ENCODE measurements at places on chromosomes 5 and 9.

DNA sequence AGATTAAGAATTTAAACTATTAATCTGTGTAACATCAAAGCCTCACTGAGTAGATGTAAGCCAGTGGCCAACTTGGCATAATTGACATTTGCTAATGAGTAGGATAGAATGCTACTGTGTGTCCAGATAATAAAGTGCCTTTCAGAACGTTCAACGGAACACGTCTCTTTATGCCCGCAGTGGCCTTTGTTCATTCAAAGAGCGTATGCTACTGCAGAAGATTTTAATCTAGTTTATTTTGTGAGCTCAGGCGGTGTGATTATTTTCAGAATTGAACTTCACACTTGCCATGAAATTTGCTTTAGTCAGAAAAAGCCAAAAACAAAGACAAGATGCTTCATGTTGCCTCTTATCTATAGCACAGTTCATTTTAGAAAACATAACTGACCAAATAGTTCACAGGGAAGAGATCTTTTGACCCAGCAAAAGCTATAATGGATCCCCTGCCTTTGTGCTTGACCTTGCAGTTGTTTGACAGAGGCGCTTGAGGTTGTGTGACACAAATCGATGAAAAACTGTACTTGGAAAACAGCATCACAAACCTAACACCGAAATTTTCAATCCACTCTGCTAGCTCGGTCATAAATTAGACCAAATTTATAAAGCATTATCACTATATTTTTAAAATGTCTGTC is 530.9 kb upstream of the TYRP1 start:
- no peak for DNase-seq

DNA sequence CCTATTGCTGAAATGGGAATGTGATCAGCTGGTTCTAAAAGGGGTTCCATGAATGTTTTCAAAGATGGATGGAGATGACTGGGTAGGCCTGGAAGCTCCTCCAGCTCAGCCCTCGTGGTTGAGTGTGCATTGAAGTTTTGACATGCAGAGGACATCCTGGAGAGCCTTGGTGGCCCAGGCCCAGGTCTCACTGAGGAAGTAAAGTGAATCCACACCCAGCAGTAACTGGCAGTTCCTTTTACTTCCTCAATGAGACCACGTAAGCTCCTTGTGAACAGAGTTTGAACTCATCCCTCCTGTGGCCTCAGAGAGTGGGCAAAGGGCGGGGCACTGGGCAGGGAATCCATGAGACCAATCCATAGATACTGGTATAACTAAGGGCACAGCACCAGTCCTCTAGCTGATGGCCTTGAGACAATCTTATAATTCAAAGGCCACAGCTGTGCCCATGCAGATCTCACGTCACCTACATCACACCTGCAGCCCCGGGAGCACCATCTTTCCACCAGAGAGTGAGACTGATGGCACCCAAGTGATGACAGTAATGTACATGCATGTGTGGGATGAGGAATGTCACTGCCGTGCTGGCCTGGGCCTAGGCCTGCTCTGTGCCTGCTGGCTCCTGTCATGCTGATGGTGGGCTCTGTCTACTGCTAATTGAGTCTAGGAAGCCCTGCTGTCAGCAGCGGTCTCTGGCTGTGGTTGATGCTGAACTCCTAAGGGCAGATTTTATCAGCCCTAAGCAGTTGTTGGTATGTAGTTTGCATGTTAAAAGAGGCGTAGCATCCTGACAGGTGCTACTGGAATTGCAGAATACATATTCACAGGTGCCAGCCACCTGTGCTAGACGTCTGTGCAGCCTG is 257.8 kb downstream of the FSTL4 start:
- DNase-seq, result no peak

GRCh38 chr9:137243626-137244485 is 2.8 kb downstream of the TUBB4B start:
- no peak for DNase-seq

DNA sequence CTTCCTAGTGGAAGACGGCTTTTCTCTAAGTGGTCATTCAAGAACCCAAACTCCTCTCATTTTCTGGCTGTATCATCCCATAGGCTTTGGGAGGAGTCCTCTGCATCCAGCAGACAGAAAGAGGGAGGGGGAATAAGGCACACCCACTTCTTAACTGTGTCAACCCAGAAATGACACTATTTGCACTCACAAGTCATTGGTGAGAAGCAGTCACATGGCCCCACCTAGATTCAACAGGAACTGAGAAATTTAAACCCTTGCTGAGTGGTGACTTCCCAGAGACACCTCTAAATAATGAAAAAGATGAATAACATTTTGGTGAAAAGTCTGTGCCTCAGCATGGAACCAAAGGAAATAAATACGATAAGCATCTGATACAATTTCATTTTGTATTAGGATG is 120.0 kb downstream of the MCTP1 start:
- no peak for DNase-seq

DNA sequence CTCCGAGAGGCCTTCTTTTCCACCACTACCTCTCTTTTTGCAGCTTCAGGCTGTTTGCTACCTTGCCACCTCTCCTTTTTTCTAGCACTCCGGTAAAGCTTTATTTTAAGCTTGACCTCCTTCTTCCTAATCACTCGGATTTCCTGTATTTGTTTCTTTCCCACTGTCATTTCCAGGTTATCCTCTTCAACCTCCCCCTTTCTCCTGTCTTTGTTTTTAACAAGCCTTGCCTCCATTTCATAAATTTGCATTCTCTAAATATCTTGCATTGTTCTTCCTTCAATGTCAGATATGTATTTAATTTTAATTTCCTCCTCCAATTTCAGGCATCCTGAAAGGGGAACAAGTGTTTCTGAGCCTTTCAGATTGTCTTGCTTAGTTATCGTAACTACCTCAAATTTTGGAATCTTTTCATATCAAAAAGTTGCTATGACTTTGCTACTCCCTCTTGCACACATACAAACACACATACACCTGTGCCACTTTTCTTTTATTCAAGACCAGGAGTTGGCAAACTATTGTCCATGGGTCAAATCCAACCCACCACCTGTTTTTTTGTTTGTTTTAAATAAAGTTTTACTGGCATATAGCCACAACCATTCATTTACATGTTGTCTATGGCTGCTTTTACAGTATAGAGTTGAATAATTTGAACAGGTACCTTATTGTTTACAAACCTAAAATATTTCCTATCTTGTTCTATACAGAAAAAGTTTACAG is 22.7 kb downstream of the DPYSL3 start:
- DNase-seq, result no peak

- DNase-seq, result peak; percentile 39
Observed at GRCh38 chr5:65808818-65809217, 86.8 kb downstream of the NLN start.
